A172 (cell line): ENCODE measurements at places on chromosomes 12 and 14. TPM values are rescaled to one million over a fixed set of nuclear protein-coding genes. Genes with fewer than 3 reads are reported as not detected.

Gene NCAPD2
- 46.2 and 60.2 TPM in 2 replicates for total RNA-seq

DNA sequence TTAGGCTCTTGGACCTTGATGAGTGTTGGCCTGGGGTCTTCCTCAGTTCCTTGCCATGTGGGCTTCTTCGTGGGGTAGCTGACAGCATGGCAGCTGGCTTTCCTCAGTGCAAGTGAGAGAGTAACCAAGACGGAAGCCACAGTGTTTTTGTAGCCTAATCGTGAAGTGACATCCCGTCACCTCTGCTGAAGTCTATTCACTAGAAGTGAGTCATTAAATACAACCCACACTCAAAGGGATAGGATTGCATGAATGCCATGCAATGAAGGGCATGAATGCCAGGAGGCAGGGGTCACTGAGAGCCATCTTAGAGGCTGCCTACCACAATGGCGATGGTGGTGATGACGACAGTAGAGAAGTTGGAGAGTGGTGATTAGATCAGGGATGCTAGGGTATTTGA, 13.5 kb upstream of the ASIC1 start:
- no peak for DNase-seq

- DNase-seq: no peak
Measured at GRCh38 chr14:85087201-85087600, 442.7 kb upstream of the FLRT2 start.

Gene KSR2
- 0.02 and 0.10 TPM in 2 replicates for total RNA-seq

DNA sequence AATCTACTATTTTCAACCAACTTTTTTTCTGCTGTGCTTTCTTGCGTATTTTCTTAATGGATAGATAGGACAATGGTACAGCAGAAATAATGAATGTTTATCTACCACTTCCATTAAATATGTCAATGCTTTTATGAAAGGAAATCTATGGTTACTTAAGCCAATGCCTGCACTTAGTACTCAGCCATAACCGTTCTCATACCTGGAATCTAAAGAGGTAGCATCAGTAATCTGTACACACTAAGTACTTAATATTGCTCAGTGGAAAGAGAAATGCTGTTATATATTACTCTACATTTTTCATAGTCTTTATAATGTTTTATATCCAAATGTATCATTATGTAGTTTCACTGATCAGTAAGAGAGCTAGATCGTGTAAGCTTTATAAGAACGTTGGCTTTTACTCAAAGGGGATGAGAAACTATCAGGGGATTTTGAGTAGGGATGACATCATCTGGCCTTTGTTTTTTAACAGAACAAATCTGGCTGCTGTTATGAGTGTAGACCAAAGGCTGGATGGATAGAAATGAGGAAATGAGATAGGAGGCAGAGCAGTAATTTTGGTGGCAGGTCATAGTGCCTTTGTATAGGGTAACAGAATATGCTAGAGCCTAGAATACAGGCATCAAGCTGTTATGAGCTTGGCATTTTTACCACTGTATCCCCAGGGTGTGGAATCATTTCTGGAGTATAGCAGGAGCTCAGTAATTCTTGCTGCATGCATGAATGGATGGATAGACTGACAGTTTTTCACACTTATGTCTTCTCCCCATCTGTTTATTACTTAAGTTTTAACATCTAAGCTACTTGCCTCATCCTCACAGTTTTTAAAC, 34.0 kb downstream of the ALG10B start:
- DNase-seq: no peak

DNA sequence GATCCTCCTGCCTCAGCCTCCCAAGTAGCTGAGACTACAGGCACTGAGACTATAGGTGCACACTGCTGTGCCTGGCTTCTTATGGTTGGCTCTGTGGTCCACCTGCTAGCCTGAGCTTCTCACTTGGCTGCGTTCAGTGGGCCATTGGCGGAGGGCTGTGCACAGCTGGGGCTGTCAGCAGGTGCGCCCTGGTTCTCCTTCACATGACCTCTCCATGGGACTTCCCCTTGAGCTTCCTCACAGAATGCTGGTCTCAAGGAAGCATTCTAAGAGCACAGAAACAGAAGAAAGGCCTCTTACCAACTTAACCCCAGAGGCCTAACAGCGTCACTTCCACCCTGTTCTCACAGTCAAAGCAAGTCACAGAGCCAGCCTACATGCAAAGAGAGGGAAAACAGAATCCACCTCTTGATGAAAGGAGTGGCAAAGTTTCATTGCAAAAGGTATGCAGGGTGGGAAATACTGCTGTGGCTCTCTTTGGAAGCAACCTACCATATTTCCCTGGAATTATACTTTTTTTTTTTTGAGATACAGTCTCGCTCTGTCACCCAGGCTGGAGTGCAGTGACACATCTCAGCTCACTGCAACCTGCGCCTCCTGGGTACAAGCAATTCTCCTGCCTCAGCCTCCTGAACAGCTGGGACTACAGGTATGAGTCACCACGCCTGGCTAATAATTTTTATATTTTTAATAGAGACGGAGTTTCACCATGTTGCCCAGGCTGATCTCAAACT, 9.3 kb downstream of the RILPL2 start:
- DNase-seq: no peak

DNA sequence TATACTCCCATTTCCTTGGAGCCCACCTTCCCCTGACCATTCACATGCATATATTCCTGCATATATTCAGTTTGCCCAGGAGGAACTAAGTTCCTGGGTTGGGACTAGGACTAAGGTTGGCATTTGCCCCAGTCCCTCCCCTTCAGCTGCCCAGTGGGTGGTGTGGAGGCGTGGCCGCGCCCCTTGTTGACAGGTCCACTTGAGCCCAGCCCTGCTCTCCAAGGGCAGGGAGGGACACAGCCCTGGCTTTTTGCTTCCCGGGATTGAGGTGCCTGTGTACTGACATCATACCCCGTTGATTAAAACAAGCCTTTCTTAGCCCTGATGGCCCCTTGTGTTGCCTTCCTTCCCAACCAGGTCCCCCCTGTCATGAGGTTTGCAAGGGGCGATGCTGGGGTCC, 7.3 kb downstream of the ERBB3 start:
- DNase-seq: peak; percentile 27

DNA sequence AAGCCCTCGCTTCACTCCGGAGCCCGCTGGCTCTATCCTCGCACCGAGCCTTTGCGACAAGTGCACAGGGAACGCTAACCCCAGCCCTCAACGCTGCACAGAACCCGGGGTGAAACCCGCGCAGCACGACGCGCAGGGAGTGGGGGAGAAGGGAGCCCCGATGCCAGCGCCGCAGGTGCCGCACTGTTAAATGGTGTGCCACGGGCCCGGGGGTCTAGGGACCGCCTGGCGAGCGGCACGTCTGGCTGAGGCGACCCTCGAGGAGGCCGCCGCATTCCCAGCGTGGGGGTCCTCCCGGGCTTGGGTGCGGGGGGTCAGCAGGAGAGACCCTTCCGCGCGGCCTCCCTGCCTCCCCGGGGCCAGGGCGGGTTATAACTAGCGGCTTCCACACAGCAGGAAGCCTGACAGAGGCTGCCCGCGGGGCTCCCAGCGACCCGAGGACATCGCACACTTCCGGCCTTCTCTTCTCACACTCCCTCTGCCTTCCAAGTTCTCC, 23.8 kb upstream of the LRTM2 start:
- no peak for DNase-seq

DNA sequence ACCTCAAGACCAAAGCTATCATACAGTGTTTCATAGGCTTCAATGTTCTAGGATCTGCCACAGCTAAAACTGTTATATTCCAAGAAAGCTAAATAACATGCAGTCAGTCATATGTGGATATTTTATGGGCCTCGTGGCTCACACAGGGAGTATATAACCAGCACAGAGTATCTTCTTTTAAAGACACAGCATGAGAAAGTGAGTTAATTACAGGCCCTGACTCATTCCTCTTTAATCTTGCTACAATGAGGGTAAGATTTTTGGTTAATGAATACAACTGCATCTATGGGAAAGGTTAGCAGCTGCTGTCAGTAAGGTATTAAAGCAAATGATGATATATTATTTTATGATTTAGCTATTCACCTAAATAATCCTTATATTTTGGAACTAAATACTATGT, 111.0 kb downstream of the TRAFD1 start:
- no peak for DNase-seq

Gene KRT3
- total RNA-seq: not detected in 2 replicates

Gene NTF3
- 1.3 and 5.8 TPM in 2 replicates for total RNA-seq

Gene RFC5
- 30.4 and 39.4 TPM in 2 replicates for total RNA-seq

GRCh38 chr12:48358937-48359513, 8.3 kb upstream of the ZNF641 start:
- DNase-seq: no peak

Gene CEP290
- 12.7 and 28.8 TPM in 2 replicates for total RNA-seq

- peak; percentile 90 for DNase-seq
Measured at GRCh38 chr12:39127401-39127800, 222.0 kb upstream of the CPNE8 start.

GRCh38 chr12:60844101-60844500, 1248.3 kb downstream of the SLC16A7 start:
- no peak for DNase-seq

- DNase-seq: no peak
Measured at GRCh38 chr14:92473261-92473968, 40.2 kb upstream of the RIN3 start.

- DNase-seq: no peak
Measured at GRCh38 chr12:98022961-98023360, 492.4 kb upstream of the TMPO start.

DNA sequence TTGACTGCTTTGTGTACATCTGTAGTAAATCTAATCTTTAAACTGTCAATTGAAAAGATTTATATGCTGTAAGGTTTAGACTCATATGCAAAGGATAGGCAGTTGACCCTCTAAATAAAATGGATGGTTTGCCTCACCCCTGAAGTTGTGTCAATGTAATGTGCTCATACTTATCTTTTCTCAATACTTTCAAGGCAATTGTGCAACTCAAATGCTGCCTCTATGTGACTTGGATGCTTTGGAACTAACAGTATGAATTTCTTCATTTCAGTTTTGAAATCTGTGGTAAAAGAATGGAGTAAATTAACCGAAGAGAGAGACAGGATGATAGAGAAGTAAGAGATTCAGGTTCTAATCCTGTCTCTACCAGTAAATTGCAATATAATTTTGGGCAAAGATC, 9.7 kb downstream of the PDE6H start:
- no peak for DNase-seq

DNA sequence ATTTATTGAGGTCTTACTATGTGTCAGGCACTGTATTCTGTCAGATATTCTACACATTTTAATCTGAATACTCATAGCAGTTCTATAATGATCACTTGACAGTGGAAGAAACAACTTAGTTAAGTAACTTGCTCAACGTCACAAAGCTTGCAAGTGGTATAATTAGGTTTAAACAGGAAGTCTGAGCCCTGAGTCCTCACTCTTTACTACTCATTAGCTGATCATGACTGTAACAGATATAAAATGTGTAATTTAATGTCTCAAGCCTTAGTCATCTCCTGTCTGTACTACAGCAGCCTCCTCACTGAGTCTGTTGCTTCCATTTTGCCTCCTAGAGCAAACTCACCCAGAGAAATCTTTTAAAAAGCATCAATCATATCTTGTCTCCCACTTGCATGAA, 38.9 kb downstream of the PPP4R4 start:
- DNase-seq: peak; percentile 80

Gene CLEC2A
- not detected in 2 replicates for total RNA-seq

GRCh38 chr14:33402604-33403003, 463.9 kb downstream of the NPAS3 start:
- no peak for DNase-seq

Gene NOXRED1
- total RNA-seq: not detected in 2 replicates

GRCh38 chr14:89779707-89780106, 174.8 kb downstream of the EFCAB11 start:
- no peak for DNase-seq
